ENCODE measurements at places on chromosomes 6 and 20. TPM values are rescaled to one million over a fixed set of nuclear protein-coding genes. Genes with fewer than 3 reads are reported as not detected.

GRCh38 chr20:8367689-8368088 is 235.6 kb downstream of the PLCB1 start:
- DNase-seq: no peak

GRCh38 chr6:37256692-37257319 is 766 bp upstream of the TBC1D22B start:
- DNase-seq: no peak

DNA sequence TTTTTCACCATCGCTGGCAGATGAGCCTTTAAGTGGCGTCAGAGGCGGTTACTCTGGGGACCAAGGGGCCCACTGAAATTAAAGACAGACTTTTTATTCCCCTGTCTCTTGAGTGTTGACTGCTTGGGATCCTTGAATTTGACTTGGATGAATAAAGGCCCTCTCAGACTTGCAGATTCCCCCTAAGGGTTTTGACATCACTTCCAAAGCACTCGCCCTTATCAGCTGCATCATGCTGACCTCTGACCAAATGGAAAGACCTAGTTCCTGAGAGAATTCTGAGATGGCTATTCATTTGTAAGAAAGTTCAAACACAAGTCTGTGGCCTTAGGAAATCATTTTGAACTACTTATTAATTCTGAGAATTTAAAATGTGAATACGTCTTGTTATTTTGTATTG is 13.5 kb upstream of the MOXD1 start:
- DNase-seq: no peak

GRCh38 chr20:25685276-25686080 is 11.2 kb downstream of the ZNF337 start:
- DNase-seq: no peak

GRCh38 chr20:46631874-46632446 is 19.3 kb downstream of the SLC13A3 start:
- no peak for DNase-seq

DNA sequence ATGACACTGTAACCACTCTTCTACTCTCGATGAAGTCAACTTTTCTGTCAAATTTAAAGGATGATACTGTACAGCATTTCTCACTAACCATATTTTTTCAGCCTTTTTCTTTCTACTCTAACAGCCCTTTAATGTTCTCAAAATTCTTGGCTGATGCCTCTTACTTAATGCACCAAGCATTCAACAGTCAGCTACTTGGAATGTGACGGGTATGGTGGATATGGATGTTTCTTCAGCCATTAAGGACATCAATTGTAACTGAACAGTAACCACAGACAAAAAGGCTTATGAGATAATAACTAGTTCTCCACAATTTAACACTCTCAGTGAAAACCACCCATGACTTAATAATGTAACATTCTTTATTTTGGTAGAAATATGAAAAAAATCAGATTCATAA is 467.2 kb upstream of the ZNF337 start:
- peak; percentile 22 for DNase-seq

GRCh38 chr6:121443971-121444541 is 8.6 kb downstream of the GJA1 start:
- no peak for DNase-seq

DNA sequence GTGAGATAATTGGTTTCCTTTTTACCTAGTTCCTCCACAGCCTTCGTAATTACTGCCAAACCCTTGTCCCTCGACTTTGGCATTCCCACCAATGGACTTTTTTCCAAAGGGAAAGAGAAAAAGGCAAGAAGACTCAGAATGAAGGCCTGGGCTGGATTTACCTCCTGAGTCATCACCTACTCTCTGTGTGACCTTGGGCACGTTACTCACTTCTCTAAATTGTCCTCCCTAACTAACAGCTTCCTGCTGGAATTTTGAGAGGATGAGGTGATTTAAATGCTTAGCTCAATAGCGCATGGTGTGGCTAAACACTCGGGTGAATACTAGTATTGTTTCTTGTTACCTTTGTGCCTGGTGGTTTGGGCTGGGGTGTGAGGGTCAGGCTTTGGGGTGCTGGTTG is 146.6 kb downstream of the DHX35 start:
- DNase-seq: peak; percentile 24

DNA sequence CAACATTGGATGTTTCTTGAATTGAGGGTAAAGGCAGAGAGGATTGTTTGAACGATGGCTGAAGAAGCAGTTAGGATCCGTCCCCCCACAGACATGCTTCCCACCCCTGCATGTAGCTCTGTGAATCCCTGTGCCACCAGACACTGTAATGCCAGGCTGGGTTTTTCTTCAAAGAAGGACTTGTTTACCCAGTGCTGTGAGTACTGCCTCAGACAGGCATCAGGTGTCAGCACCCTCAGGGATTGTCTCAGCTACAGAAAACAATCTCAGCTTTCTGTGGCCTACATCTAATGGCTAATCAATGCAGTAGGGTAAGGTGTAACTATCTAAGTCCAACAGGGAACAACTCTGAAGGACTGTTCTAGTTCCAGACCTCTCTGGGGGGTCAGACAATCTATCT is 853.0 kb upstream of the EPHA7 start:
- no peak for DNase-seq

- DNase-seq: no peak
These were observed 69.6 kb downstream of the HFE start for GRCh38 chr6:26156850-26157250.

DNA sequence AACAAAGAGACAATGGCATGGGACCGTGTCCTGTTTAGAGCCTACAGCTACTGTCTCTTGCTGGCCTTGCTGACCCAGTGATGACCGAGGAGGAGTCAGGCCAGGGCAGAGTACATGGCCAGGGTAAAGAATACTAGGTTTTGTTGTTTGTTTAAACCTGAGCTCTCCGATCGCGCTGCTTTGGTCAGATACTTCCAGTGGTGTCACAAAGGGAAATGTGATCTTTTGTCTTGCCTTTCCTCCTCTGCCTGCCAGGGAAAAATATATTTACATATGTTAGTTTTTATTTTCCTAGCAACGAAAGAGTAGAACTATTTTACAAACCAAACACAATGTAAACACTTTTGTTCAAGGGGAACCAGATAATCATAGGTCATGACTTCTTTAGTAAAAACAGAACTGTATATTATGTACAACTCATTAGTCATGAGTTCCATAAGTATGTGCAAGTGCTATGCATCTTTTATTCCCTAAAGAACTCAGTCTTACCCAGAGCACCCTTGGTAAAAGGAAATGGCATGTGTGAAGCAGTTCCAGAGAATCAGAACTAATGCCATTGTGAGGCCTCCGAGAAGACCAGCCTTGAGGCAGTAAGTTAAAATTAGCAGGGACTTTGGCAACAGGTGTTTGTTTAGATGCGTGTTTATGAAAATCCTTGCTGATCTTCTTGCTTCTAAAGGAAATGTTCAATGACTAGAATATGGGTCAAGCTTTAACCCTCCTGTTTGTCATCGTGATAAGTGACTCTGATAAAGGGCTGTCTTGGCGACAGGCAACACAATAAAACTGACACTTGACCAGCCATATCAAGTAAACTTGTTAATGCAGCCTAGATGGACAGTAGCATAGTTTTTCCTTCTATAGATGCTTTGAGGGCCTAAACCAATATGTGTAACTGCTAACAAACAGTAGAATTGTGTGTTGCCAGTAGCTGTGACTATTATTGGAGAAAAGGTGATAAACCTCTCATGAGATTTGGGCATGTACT is 204.6 kb downstream of the NKAIN2 start:
- DNase-seq: no peak

DNA sequence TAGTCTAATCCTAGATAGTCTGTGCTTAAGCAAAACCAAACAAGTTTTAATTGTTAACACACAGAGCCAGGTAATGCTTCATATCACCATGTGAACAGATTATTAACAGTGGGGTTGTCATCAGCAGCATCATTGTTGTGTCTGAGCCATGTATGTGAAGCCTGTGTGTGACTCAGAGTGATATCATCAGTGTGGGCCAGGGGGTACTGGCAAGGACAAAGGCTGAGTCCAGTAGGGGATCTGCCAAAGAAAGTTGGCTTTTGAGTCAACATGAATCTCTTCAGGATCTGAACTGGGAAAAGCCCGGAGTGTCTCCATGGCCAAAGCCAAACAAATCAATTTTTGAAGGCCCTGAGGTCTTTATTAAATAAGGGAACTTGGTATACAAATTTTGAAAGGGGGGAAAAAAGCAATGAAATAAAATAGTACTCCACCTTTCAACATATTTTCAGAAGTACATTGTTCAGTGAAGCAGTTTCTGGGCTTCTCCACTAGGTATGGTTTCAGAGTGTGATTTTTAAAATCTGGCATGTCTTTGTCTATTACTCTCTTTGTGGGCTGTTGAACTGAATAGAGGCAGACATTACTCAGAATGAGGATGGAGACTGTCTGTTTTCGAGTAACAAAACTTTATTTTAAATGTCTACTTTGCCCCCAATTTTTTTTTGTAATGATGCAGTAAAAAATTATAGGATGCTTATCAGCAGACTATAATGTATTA is 444.2 kb upstream of the JAG1 start:
- DNase-seq: peak; percentile 8

DNA sequence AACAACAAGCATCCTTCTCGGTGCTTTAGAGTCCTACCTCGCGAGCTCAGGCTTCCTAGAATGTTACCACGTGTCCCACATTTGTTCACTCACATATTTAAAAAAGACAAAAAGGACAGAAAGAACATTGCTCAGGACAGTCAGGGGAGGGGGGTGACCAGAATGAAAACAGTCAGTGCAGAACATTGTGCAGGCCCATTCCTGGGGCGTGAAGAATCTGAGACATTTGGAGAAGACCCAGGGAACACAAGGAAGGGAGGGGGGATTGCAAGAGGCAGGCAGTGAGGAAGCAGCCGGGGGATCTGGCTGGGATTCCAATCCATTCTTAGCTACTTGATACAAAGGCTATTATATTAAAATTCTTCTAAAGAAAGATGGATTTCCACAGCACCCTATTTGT is 270.4 kb upstream of the CITED2 start:
- no peak for DNase-seq

GRCh38 chr6:42075159-42075838 is 25.0 kb downstream of the TAF8 start:
- peak; percentile 62 for DNase-seq

GRCh38 chr6:31495580-31495979 is 2.4 kb upstream of the MICB start:
- DNase-seq: no peak

- DNase-seq: no peak
These were observed 60.0 kb downstream of the EFCAB8 start for GRCh38 chr20:32918751-32919150.

DNA sequence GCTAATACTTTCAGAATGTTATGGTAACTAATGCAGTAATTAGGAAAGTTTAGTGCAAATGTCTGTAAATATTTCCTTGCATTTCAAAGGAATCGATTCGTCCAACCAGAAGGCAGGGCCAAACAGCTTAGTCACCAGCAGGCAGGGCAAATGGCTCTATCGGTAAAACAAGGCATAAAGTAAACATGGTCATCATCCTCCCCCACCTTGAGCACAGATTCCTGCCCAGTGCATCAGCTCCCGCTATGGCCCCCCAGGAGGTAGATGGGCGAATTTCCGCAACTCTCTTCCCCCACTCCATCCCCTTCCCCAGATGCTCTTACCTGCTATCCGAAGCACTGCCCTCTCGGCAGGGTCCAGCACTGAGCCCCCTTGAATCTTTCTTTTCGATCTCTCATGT is 103.8 kb upstream of the BEND6 start:
- DNase-seq: no peak

DNA sequence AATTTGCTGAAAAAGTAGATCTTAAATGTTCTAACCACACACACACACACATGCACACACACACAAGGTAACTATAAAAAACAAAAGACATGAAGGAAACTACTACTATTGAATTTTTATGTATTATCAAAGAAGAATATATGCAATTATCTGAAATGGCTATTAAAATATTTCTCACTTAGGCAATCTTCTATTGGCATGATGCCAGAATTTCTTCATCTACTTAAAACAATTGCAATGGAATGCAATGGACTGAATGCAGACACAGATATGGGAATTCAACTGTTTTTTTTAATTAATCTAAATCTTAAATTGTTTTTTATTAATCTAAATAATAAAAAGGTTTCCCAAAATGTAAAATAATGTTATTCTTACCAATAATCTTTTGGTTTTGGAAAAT is 152.6 kb upstream of the SMLR1 start:
- DNase-seq: no peak

DNA sequence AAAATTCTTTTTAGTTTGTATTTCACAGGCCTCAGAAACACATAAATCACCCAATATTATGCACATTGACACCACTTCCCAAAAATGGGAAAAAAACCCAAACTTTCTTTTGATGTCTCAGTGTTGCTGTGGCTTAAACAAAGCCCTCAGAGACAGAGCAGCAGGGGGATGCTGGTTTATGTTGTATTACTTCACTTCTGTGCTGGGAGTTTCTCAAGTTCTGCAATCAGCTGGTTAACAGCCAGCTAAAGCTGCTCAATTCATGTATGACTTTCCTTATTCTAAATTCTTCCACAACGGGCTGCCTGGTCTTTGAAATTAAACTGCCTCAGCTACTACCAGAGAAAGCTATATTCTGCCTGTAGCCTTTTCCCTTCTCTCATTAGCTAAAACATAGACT is 5.6 kb downstream of the FILIP1 start:
- DNase-seq: no peak

GRCh38 chr6:89215391-89215790 is 1.8 kb downstream of the GABRR1 start:
- DNase-seq: no peak

DNA sequence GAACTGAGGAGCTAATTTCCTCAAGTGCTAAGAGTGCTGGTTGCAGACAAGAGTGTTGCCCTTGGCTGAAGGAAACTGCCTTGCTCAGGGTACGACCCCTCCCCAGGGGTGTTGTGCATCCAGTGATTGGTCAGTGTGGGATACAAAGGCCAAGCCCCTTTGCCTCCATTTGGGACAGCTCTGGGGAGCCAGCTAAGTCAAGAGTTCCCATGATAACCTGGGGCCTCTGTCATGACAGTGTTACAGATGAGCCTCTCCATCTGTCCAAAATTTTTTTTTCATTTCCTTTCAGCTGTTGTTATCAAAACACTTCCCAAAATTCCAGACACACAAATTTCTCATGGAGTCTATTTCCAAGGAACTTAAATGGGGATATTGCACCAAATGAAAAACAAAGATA is 93.3 kb downstream of the HS3ST5 start:
- no peak for DNase-seq

- no peak for DNase-seq
These were observed 32.8 kb upstream of the CEP162 start for GRCh38 chr6:84260196-84260595.

Gene ARHGAP18
- 8.0 TPM for total RNA-seq

Gene GSTA3
- not detected for total RNA-seq

Gene SLC16A10
- total RNA-seq: 3.5 TPM

Gene EPHA7
- total RNA-seq: 5.6 TPM

Gene TOX2
- total RNA-seq: 0.12 TPM

Gene MCCD1
- not detected for total RNA-seq

Gene COL10A1
- not detected for total RNA-seq

Gene HSPA1L
- total RNA-seq: 1.0 TPM

Gene SIGLEC1
- not detected for total RNA-seq

Gene RAB44
- total RNA-seq: not detected

Gene NKX2-2
- 0.56 TPM for total RNA-seq

Gene AGPAT4
- 3.9 TPM for total RNA-seq

Gene LRRC1
- 7.9 TPM for total RNA-seq

Gene SLC35D3
- not detected for total RNA-seq

Data from H4 (cell line).